ENCODE measurements at places on chromosomes 7 and 10. TPM values are rescaled to one million over a fixed set of nuclear protein-coding genes. Genes with fewer than 3 reads are reported as not detected.

TMEM236 gene
- 0.05 TPM for total RNA-seq

GNG11 gene
- total RNA-seq = 7.0 TPM

CH25H gene
- 0.10 TPM for total RNA-seq

NEBL gene
- 32.3 TPM for total RNA-seq

TMEM26 gene
- total RNA-seq = 14.3 TPM

ANXA7 gene
- 165 TPM for total RNA-seq

EFCAB10 gene
- not detected for total RNA-seq

PDZD8 gene
- 44.7 TPM for total RNA-seq

FFAR4 gene
- 0.92 TPM for total RNA-seq

TCF7L2 gene
- 45.2 TPM for total RNA-seq

AVPI1 gene
- total RNA-seq = 8.0 TPM

OR2A5 gene
- not detected for total RNA-seq

IDI2 gene
- not detected for total RNA-seq

EPO gene
- not detected for total RNA-seq

TRIM50 gene
- not detected for total RNA-seq

LRRC18 gene
- total RNA-seq = not detected

Measured in Panc1 (cell line).